ENCODE measurements at places on chromosomes 2 and 18.

GRCh38 chr2:109533823-109534222 is 79.9 kb downstream of the SEPTIN10 start:
- no peak for ATAC-seq

DNA sequence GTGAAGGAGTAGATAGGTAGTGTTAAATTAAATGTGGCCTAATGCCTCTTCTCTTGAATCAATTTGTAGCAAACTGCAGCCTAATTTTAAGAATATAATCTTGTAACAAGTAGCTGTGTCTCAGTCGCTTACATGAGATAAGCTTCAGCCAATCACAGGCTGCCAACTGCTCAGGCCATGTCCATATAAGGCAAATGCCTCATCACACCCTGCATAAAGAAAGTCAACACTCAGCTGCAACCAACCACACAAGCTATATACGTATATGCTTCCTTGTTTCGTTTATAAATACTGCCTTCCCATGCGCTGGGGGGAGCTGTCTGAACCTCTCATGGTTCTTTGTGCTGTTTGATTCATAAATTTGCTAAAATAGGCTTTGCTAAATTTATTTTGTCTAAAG is 476.3 kb downstream of the TRIB2 start:
- no peak for ATAC-seq

DNA sequence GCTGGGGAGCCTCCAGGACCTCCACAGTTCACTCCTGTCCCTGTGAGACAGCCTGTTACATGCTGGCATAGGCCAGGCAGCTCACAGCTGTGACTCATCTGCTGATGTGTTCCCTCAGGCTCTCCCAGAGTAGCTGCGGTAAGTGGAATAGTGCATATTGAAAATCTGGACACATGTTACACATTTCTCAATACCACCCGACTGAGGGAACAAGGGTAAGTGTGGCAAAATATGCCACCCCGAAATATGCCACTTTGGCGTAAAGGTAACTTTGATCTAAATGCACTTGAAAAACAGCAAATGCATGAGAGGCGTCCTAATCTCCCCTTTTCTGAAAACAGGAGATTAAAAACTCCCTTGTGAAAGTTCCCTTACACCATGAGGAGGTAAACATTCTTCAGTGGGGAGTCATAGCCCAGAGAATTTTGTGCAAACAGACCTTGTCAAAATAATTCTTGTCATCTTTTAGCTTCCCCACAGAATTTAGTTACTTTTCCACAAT is 557.9 kb downstream of the CCDC85A start:
- no peak for ATAC-seq

DNA sequence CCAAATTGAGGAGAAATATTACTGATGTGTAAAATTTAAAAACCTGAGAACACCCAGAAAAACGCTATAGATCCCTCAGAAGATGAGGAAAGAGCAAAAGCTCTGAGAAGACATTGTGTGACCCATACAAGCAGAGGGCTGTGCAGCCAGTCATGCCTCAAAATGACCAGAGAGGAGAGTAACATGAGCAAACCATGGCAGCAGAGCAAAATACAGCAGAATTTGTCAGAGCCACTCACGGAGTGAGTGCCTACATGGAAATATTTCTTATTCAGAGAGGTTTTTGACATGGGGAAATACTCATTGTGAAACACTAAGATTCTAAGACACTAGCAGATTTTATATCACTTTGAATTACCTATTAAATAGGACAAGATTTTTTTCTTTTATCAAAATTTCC is 96.8 kb upstream of the DNAJC10 start:
- ATAC-seq, result no peak

DNA sequence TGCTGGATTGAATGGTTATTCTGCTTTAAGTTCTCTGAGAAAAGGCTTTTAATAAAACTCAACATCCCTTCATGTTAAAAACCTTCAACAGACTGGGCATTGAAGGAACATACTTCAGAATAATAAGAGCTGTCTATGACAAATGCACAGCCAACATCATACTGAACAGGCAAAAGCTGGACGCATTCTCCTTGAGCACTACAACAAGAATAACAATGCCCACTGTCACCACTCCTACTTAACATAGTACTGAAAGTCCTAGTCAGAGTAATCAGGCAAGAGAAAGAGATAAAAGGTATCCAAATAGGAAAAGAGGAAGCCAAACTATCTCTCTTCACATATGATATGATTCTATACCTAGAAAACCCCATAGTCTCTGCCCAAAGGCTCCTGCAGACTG is 641.4 kb downstream of the IRS1 start:
- ATAC-seq, result no peak

DNA sequence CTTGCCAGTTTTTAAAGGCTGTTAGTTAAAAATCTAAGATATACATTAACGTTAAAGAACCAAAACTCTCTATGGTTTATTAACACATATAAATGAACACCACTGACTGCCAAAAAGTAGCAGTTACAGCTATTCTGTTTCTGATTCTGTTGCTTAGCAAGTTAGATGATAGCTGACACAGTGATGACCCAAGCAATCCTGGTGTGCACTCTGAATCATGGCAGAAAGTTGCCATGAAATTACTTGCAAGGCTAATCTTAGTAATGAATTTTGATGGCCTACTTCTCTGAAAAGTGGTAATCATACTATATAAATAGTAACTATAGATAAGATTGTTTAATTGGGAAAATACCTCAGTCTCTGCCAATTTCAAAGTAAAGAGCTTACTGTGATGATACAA is 57.7 kb downstream of the ROCK2 start:
- no peak for ATAC-seq

- no peak for ATAC-seq
These were observed 196.0 kb downstream of the DCC start for GRCh38 chr18:52536039-52536438.

- no peak for ATAC-seq
These were observed 359.5 kb upstream of the ETAA1 start for GRCh38 chr2:67037655-67038054.

DNA sequence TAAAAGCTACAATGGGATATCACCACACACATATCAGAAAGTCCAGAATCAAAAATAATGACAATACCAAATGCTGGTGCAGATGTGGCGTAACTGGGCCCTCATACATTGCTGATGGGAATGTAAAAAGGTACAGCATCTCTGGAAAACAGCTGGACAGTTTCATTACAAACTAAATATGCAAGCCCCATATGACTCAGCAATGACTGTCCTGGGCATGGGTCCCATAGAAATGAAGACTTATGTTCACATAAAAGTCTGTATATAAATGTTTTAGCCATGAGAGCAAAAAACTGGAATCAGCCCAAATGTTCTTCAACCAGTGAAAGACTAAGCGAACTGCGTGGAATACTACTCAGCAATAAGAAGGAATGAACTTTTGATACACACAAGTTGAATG is 56.7 kb downstream of the ALPK2 start:
- ATAC-seq, result no peak

- no peak for ATAC-seq
These were observed 182.0 kb upstream of the SESTD1 start for GRCh38 chr2:179446476-179447141.

- ATAC-seq, result no peak
These were observed 278.7 kb downstream of the GULP1 start for GRCh38 chr2:188570370-188570769.

- no peak for ATAC-seq
These were observed 131.2 kb upstream of the SEC11C start for GRCh38 chr18:59008302-59008974.

GRCh38 chr2:226652369-226652768 is 147.3 kb downstream of the IRS1 start:
- no peak for ATAC-seq

DNA sequence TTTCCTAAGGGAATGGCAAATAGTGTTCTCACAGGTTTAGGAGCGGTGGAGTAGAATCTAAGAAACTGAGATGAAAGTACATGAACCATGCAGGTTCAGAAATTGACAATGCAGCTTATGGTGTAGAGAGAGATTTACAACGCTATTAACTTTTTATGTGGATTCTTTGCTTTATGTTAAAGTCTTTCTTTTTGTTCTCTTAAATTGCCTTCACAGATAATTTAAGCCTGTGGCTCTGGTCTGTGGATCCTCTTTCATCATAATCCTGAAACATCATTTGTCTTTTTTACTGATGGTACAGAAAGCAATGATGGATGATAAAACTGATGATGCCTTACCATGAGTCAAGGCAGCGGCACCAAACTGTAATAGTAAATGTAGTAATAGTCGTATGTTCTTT is 30.3 kb downstream of the SOCS6 start:
- ATAC-seq, result no peak

- ATAC-seq, result no peak
These were observed 3.5 kb upstream of the KLF11 start for GRCh38 chr2:10039658-10040410.

GRCh38 chr18:47969816-47970215 is 39.4 kb upstream of the SMAD2 start:
- no peak for ATAC-seq

- peak; percentile 89 for ATAC-seq
These were observed at the start of gene KCMF1 for GRCh38 chr2:84970868-84971509. Gene KCMF1, plus strand, starts transcription at chr2:84971161. Its CDS starts 291 bp downstream, at chr2:84971452.

- no peak for ATAC-seq
These were observed 131.7 kb downstream of the KLHL29 start for GRCh38 chr2:23516520-23517256.

GRCh38 chr2:28035163-28035690 is 144.7 kb downstream of the BABAM2 start:
- ATAC-seq, result no peak

GRCh38 chr2:12284037-12284436 is 432.7 kb upstream of the TRIB2 start:
- ATAC-seq, result no peak

DNA sequence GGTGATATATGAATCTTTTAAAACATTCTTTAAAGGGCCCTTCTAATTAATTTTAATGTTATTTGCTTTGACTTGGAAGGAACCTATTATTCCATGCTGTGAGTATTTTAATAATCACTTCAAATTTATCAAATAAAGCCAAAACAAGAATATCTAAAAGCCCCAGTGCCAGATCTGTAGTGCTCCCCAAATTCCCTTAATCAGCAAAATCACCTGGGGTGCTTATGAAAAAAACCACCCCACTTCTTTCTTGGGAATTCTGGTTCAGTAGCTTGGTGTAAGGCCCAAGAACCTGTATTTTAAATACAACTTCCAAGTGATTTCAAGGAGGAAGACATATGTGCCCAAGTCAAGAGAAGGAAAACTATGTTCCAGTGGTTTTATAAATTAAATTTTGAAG is 202.4 kb upstream of the OSR1 start:
- no peak for ATAC-seq

DNA sequence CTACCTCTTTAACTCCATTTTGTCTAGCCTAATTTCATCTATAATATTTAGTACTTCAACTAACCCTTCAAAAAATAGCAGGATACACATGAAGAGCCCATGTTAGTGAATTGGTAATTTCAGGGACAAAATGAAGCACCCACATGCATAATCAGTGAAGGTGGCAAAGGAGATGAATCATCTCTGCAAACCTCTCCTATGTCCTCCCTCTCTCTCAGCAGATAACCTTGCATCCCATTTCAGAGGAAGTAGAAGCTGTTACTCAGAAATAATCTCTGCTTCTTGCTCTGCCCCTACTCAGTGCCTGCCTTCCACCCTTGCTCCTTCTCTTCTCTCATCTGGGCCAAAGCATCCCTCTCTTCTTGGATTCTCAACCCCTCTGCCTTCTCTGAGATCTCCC is 60.2 kb upstream of the CAVIN2 start:
- ATAC-seq, result no peak

DNA sequence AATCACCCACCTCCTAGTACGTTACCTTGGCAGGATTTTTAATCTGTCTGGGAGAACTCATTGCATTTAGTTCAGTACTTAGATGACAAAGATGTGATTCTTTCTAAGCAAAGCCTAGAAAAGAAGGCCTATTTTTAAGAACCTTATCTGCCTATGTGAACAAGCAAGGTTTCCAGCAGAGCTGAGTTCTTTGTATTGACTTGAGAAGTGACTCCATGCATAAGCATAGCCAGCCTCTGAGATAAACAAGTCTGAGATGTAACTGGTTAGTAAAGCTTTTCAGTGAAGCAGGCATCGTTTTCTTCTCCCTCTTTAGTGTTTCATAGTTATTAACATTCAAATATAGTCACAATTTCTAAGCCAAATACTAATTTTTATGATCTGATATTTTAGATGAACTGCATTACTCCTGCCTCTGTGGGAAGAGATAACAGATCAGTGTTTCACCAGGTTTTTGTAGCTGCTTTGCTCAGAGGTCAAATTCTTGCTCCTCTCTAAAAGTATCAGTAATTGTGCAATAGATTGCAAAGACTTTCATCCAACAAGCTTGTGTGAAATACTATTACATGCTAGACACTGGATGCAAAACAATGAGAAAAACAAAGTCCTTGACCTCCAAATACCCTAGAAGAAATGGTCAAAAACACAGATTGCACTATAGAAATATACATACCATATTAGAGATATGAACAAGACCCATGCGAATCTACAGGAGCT is 107.8 kb downstream of the MBD2 start:
- ATAC-seq, result no peak

DNA sequence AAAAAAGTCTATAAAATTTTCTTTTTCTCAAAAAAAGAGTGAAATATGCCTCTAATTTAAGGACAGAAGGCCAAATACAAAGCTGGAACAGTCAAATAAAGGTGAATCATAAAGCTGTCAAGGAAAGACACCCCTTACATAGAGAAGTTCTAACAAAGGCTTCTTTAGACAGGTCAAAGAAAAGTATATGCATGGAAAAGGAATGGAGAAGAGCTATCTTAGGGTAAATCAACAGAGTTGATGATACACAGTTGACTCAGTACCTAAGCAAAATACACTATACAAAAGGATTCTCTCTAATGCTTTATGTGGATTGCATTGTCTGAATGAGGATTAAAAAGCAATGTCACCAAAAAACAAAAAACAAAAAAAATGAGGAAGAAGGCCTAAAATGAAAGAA is 214.8 kb downstream of the TXNL1 start:
- ATAC-seq, result no peak

DNA sequence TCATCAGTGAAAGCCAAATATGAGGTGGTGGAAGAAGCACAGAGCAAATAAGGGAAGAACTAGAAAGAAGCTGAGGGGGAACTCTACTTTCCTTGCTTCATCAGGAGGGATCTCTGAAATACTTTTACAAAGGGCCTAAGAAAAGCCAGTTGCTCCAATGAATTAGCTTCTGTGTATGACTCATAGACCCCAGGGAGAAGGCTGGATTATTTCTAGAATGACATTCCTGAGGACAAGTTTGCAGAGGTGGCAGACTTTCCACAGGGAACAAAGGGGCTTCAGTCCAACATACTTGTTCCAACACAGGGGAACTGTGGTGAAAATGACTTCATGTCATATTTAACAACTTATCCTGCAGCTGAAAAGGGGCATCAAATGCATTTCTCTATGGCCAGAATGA is 29.0 kb downstream of the DOK1 start:
- ATAC-seq, result no peak

GRCh38 chr2:36338827-36339145 is 16.8 kb upstream of the CRIM1 start:
- ATAC-seq, result no peak

GRCh38 chr2:109229094-109229675 is 100.2 kb downstream of the SH3RF3 start:
- ATAC-seq, result no peak

DNA sequence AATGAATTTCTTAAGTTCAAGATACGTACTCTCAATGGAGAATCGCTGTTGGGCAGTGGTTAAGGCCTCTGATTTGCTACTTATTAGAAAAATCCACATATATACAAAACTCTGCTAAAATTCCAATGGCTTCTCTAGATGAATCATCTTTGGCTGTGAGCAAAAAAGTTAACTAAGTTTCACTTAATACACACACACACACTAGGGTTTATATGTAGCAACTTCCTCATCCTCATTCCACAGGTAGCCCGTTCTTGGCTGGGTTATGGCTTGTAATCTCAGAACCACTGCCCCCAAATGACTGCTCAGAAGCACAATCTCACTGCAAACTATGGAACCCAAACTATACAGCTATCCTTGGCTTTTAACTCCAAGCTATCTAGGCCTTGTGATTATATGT is 99.7 kb downstream of the SMAD2 start:
- ATAC-seq, result no peak
